ENCODE measurements at places on chromosomes 2 and 18. TPM values are rescaled to one million over a fixed set of nuclear protein-coding genes. Genes with fewer than 3 reads are reported as not detected.

DNA sequence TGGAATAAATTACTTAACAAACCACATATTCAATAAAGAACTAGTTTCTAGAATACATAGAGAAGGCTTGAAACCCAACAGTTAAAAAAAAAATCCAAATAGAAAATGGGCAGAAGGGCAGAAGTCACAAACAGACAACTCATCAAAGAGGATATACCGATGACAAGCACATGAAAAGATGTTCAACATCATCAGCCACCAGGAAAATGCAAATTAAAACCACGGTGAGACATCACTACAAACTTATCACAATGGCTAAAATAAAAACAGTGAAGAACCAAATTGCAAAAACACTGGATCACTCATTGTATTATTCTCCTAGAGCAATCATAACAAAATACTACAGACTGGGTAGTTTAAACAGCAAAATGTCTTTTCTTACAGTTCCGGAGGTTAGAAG, 14.5 kb downstream of the SESTD1 start:
- DNase-seq: no peak

- DNase-seq: no peak
These were observed 594.1 kb downstream of the SATB2 start for GRCh38 chr2:198863655-198864054.

The C18orf54 gene
- total RNA-seq: 4.8 TPM

GRCh38 chr2:224392545-224392944, 9.4 kb downstream of the FAM124B start:
- DNase-seq: no peak

- no peak for DNase-seq
These were observed 2.5 kb downstream of the AGFG1 start for GRCh38 chr2:227474410-227474809.

GRCh38 chr2:40436093-40436475, 15.8 kb downstream of the SLC8A1 start:
- no peak for DNase-seq

The ALKAL2 gene
- total RNA-seq: not detected

The SOWAHC gene
- 72.3 TPM for total RNA-seq

- DNase-seq: no peak
These were observed 236.8 kb upstream of the TNP1 start for GRCh38 chr2:217096474-217097225.

DNA sequence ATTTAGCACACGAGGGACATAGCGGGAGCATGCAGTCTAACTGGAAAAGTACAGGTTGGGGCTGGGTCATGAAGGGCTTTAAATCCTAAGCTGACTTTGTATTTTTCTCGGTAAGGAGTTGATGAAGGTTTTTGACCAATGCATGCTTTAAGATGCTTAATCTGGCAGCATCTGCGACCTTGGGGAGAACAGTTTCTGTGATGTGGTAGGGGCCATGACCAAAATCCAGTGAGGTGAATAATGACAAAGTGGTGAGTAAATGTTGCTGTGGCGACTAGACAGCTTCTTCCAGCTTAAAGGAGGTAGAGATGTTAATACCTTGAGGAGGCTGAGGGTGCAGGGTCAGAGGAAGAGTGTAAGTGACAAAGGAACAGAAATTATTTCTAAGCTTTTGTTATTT, 174.6 kb upstream of the ALPP start:
- DNase-seq: no peak

The SERPINB13 gene
- not detected for total RNA-seq

DNA sequence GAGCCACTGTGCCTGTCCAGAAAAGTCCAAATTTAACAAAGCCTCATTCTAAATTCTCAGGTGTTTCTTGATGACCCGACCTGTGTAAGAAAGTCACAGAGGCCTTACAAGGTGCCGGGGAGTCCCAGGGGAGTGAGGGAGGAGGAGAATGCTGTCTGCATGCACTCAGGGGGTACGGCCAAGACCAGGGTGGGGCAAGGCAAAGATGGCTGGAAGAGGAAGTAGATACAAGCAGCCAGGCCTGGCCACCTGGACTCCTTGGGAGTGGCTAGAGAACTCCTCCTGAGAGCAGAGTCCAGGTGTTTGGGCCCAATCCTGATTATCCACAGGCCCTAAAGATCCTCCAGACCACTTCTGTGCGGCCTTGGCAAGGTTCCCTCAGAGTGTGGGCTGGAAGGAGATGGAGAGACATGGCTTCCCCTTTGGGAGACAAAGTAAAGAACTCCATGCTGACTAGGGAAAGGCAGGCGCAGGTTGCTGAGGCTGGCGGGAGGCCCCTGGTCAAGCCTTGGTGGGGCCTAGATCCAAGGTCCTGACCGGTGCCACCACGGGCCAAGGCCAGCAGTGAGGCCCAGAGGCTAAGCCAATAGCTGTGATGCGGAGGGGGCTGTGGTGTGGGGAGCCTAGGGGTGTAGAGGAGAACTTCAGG, 74.7 kb downstream of the COPS8 start:
- DNase-seq: no peak

The ADCYAP1 gene
- 0.57 TPM for total RNA-seq

DNA sequence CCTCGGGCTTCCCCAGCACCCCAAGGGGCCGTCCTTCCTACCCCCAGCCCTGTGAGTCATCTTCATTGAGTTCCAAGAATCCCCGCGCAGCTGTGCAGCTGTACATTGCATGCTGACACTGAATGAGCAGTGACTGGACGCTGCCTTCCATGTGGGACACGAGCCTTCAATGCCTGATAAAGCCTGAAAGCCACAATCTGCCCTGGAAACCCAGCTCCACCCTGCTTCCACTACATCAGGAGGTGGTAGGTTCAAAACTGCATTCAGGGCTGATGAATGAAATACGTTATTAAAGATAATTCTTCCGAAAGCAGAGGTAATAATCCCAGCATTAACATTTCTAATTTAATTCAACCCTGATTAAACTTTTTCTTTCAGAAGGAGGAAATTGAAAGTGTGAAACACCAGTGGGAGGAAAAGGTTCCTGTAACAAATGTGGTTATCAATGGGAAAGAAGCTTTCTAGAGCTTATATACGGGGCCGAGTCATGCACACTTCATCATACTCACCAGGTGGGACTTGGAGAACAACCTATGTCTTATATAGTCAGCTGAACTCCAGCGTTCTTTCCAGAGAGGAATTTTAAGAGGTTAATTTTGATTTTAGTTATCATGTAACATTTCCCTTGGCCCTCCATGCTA, 360.1 kb downstream of the LPIN1 start:
- no peak for DNase-seq

- DNase-seq: no peak
These were observed 33.1 kb upstream of the ATP6V1B1 start for GRCh38 chr2:70902579-70902978.

DNA sequence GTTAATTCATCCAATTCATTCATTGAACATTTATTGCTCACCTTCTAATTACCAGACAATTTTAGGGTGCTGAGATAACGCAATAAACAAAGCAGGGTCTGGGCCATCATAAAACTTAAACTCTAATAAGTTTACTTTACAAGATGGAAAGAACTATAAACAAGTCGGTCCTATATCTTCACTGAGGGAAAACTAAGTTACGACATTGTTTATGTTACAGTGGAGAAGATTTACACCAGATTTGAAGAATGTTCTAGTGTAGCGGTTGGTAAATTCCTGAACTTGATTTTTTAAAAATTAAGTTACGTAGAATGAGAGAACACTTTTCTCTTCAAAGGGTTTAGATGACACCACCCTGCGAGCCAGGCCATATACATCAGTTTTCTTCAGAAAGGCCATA, 20.7 kb upstream of the FRZB start:
- no peak for DNase-seq

GRCh38 chr2:8938384-8938783, 65.1 kb downstream of the MBOAT2 start:
- DNase-seq: no peak

- no peak for DNase-seq
These were observed 16.9 kb downstream of the CROCC2 start for GRCh38 chr2:240922982-240923537.

DNA sequence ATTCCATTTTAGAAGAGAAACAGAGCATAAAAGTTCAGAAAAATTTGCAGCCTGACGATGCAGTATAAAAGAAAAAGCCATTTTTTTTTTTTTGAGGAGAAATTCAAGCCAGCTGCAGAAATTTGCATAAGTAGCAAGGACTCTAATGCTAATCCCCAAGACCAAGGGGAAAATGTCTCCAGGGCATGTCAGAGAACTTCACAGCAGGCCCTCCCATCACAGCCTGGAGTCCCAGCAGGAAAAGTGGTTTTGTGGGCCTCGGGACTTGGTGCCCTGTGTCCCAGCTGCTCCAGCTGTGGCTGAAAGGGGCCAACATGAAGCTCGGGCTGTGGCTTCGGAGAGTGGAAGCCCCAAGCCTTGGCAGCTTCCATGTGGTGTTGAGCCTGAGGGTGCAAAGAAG, 325.3 kb upstream of the HNMT start:
- DNase-seq: no peak

The TLX2 gene
- total RNA-seq: 0.40 TPM

The C1QL2 gene
- total RNA-seq: not detected

DNA sequence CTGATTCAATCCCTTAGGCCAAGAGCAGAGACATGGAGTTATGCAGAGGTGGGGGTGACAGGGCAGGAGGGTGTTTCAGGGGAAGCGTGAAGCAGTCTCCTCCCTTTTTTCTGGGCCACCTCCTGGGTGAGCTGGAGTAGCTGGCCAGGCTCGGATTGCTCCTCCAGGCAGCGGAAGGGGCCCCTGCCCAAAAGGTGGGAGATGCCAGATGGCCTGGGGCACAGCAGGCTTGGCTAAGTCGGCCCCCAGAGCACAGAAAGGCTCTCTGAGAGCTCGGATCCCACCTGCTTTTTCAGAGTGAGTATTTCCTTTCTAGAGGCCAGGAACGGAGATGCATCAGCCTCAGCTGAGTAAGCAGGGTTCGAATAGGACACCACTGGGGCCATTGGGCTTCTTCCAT, 196.9 kb downstream of the ANKRD30B start:
- DNase-seq: no peak

The C2orf81 gene
- 1.2 TPM for total RNA-seq

GRCh38 chr18:23716966-23717365, 27.7 kb downstream of the LAMA3 start:
- DNase-seq: no peak

The RAPGEF4 gene
- 10.8 TPM for total RNA-seq

DNA sequence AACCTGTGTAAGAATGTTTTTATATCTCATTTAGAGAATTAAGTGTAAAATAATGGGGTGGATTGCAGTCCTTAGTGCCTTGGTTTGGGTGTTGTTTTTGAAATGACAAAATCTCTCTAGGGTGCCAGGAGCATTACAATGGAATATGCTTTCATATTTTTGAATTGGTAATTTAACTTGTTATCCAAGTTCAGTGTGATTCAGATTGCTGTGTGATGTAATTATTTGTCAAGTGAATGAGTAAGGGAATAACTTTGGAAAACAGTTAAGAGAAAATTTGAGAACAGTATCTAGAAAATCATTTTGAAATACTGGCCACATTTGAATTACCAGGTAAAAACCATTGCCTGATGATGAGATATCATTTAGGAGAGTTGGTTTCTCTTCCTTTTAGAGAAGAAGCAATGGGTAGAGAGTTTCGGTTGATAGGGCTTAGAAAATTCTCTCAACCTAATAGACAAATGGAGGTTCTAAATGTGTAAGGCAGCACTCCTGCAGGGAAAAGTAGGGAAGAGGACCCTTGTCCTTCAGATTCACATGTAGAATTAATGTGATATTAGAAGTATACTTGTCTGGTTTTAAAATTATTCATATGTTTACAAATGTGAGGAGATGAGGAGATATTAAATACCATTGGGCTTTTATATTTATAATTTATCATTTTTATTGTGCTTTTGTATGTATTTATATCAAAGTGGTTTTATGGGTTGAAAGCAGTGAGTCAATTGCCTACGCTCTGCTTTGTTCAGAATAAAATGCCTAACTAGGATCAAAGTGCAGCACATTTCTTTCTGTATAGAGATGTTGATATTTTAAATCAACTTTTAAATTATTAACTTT, 124.8 kb downstream of the PHLPP1 start:
- DNase-seq: no peak

DNA sequence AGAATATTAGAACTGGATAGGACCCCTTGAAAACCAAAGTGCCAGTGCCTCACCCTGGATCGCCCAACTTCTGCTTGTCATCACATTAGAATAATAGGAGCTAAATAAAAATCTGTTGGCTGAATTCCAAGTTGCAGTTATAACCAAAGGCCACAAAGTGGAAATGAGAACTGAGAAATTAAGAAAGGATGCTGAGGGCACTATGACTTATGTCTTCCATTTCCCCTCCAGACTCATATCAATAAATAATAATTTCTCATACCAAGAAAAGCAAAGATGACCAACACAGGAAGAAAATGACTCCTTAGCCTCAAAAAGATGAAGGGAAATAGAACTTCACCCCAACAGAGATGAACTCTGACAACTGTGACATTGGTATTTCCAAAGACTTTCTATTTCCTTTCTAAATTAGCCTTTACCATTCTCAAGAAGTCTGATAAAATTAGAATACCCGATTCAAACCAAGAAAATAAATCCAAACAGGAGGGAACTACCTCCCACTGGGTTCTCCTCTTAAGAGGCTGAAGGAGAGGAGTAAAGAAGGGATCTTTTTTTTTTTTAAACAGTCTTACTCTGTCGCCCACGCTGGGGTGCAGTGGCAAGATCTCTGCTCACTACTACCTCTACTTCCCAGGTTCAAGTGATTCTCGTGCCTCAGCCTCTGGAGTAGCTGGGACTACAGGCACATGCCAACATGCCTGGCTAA, 46.5 kb upstream of the EPG5 start:
- DNase-seq: no peak

- no peak for DNase-seq
These were observed 47.8 kb upstream of the AGAP1 start for GRCh38 chr2:235446082-235446481.

DNA sequence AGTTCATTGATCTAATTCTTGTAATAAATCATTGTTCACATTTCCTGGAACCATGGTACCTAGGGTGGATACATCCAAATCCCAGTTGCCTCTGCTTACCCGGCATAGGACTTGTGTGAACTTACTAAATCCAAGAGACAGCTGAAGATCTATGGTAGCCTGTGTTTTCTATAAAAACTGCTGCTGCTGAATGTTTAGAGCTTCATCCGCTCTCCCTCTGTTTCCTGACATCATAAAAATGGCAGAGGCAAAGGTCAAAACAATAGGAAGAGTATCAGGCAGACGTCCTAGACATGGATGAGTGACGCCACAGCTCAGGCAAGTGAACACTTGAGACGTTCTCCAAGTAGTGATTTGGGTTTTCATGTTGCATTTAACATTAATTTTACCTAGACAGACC, 258.3 kb downstream of the ALPK2 start:
- no peak for DNase-seq

- no peak for DNase-seq
These were observed 108.1 kb downstream of the ADCYAP1 start for GRCh38 chr18:1012775-1013174.

GRCh38 chr2:86072271-86072858, 33.3 kb downstream of the POLR1A start:
- no peak for DNase-seq

The G6PC2 gene
- total RNA-seq: not detected

GRCh38 chr18:45335282-45336043, 279.8 kb upstream of the SLC14A2 start:
- no peak for DNase-seq

GRCh38 chr2:66641685-66642084, 206.8 kb downstream of the MEIS1 start:
- DNase-seq: no peak

Data from NCI-H460 (cell line).